ENCODE measurements at places on chromosomes 11 and 22. TPM values are rescaled to one million over a fixed set of nuclear protein-coding genes. Genes with fewer than 3 reads are reported as not detected.

GRCh38 chr11:42034826-42035225 lies 575.4 kb upstream of the LRRC4C start:
- no peaks in the 10 kb centered on the region for H3K4me1 ChIP-seq
- no peak for DNase-seq
- H3K4me3 ChIP-seq, result no peak overlapping the region
- H3K36me3 ChIP-seq, result no peaks in the 10 kb centered on the region

DNA sequence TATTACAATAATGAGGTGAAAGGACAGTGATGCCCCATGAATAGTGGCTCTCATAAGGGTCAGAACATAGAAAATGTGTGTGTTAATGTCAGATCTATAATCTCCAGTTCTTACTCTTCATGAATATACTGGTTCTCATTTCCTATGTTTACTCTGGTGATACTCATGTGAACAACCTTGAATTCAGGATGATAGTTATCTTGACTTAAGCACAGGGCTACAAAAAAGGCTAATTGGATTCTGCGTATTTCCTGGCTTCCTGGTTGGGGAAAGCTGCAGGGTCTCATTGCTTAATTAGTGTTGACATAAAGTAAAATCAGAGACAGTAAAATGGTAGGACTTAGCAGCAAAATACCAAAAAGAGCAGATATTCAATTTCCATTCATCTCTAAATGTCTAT lies 1316.8 kb upstream of the RAG2 start:
- H3K27ac ChIP-seq, result no peak overlapping the region
- H3K4me3 ChIP-seq, result no peak overlapping the region
- no peaks in the 10 kb centered on the region for H3K36me3 ChIP-seq
- no peak for DNase-seq
- H3K27me3 ChIP-seq, result no peaks in the 10 kb centered on the region
- no peaks in the 10 kb centered on the region for H3K4me1 ChIP-seq

- no peaks in the 10 kb centered on the region for H3K27me3 ChIP-seq
- H3K4me3 ChIP-seq, result no peak overlapping the region
- no peaks in the 10 kb centered on the region for H3K36me3 ChIP-seq
- no peaks in the 10 kb centered on the region for H3K4me1 ChIP-seq
Measured at GRCh38 chr11:83583757-83584366, 297.7 kb upstream of the CCDC90B start.

GRCh38 chr11:75491465-75491864 lies 34.3 kb downstream of the GDPD5 start:
- H3K4me3 ChIP-seq, result no peak overlapping the region
- no peak overlapping the region for H3K27ac ChIP-seq
- no peaks in the 10 kb centered on the region for H3K27me3 ChIP-seq
- H3K36me3 ChIP-seq, result no peaks in the 10 kb centered on the region
- no peaks in the 10 kb centered on the region for H3K4me1 ChIP-seq

INS gene
- not detected for total RNA-seq

Data from suprapubic skin (tissue), 4 donors.